ENCODE measurements at places on chromosomes 5 and 9.

DNA sequence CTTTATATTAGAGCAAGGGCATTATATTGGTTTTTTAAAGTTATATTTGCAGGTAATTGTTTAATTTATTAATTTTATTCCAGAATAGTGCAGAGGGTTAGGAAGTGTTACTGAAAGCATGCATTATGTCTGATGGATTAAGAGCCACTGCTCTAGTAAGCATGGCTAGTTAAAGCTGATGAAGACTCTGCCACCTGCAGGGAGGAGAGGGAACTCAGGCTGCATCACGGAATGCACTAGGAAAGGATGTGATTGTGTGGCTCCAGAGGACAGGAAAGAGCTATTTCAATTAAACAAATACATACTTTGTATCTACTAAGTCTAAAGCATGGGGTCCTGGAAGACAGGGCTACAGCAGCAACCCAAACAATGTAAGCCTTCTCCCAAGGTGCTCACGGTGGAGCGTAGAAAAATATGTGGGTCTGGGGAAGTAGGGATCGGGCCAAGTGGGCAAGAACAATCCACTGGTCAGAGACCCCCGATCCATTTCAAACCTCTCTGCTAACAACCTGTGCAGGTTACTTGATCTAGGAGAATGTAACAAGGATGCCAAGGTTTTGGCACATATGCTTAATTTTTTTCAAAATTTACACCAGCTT is 15.3 kb upstream of the GRXCR2 start:
- peak; percentile 51 for DNase-seq

DNA sequence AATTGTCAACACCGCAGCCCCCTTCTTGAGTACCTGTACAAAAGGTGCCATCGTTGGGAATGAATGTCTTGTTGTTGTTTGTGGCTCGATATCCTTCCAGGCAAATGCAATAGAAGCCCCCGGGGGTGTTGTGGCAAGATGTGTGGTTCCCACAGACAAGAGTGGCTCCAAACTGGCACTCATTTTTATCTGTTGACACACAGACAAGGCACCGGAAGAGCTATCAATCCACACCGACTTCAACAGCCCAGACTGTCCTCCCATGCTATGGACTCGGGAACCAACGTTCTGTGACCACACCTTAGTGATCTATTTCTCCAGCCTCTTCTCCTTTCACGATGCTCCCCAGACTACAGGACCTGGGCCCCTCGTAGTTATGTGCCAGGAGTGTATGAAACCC is 25.9 kb downstream of the SUSD1 start:
- no peak for DNase-seq

DNA sequence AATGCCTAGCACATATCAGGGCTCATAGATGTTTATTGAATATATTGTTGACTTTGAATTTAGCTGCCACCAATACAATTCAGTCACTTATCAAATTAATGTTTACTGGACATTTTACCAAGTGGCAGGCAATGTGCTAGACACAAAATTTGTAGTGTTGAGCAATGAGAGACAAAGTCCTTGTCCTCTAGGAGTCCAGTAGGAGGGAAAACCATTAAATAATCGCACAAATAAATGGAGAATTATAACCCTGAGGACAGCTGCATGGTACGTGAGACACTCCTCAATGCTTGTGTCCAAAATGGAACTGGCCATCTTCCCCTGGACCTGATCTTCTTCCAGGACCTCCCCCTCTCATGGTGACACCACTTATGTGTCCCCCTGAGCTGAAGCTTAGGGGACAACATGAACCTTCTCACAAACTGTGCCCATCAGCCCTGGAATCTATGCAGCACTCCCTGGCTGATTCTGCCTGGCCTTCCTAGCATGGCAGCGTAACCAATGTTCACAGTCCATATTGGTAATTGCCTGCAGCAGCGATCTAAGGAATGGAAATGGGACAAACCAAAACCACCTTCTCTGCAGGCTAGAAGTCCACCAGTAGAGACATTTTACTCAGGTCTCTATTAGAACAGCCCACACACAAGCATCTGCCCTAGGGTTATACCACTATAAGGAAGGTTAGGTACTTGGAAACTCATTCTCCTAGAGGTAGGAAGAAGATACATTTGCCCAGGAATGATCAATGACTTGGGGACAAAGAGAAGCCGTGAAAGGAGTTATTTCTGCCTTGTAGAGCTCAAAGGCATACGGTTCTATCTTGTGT is 75.5 kb downstream of the FGF1 start:
- DNase-seq, result no peak

- DNase-seq, result peak; percentile 74
Observed at GRCh38 chr5:16057277-16057676, 122.3 kb downstream of the MARCHF11 start.

GRCh38 chr5:139960723-139961383 is 82.2 kb downstream of the NRG2 start:
- no peak for DNase-seq

GRCh38 chr5:140145818-140146522 is 20.2 kb downstream of the IGIP start:
- peak; percentile 78 for DNase-seq

DNA sequence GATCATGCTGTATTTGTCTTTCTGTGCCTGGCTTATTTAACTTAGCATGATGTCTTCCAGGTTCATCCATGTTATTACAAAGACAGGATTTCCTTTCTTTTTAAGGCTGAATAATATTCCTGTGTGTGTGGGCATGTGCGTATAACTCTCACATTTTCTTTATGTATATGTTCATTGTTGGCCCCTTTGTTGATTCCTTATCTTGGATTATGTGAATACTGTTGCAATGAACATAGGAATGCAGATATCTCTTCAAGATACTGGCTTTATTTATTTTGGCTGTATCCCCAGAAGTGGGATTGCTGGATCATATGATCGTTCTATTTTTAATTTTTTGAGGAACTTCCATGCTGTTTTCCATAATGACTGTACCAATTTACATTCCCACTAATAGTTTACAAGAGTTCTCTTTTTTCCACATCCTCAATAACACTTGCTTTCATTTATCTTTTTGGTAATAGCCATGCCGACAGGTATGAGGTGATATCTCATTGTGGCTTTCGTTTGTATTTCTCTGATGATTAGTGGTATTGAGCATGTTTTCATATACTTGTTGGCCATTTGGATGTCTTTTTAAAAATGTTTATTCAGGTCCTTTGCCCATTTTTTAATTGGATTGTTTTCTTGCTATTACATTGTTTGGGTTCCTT is 38.0 kb downstream of the CREBRF start:
- peak; percentile 87 for DNase-seq
